ENCODE measurements at places on chromosomes 5 and 9.

- no peak for DNase-seq
Measured at GRCh38 chr5:155459889-155460500, 446.4 kb downstream of the KIF4B start.

DNA sequence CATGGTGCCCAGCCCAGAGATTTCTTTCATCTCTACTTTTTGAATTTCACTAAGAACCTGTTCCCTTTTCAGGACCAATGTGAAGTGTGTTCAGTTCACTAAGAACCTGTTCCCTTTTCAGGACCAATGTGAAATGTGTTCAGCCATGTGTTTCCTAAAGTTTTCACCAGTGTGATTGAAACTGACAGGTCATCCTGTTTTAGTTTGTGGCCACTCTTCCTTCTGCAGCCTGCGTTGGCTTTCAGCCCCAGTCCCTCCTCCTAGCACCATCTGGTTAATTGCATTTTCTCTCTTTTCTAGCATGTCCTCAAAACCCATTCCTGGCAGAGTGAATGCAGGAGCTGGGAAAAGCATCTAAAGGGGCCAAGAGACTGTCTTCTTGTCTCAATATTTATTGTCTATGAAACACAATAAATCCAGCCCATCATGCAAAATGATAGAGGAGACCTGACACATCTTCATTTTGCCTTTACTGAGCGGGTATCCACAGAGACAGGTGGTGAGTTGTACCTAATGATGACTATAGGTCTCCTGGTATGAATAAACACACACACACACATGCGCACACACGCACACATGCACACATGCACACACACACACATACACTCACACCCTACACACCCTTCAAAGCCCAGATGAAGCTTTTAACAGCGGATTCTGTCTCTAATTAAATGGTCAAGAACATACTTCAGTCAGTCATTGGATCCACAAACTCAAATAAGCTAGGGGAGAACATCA is 6.1 kb upstream of the PANK3 start:
- DNase-seq, result no peak

DNA sequence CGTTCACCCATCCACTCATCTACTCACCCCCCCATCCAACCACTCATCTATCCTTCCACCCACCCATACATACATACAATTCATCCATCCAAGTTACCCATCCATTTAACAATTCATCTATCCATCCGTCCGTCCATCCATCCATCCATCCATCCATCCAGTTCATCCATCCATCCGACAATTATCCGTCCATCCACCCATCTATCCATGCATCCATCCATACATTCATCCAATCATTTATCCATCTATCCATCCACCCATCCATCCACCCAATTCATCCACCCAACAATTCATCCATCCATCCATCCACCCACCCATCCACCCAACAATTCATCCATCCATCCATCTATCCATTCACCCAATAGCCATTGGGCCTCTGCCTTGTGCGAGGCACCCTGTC is 173.2 kb upstream of the MVB12B start:
- DNase-seq, result no peak

GRCh38 chr5:162248107-162248713 is 180.6 kb downstream of the GABRG2 start:
- no peak for DNase-seq

- DNase-seq, result no peak
Measured at GRCh38 chr5:93191035-93191817, 389.8 kb downstream of the NR2F1-AS1 start.

- DNase-seq, result no peak
Measured at GRCh38 chr9:8766096-8766495, 966.5 kb upstream of the DMAC1 start.

DNA sequence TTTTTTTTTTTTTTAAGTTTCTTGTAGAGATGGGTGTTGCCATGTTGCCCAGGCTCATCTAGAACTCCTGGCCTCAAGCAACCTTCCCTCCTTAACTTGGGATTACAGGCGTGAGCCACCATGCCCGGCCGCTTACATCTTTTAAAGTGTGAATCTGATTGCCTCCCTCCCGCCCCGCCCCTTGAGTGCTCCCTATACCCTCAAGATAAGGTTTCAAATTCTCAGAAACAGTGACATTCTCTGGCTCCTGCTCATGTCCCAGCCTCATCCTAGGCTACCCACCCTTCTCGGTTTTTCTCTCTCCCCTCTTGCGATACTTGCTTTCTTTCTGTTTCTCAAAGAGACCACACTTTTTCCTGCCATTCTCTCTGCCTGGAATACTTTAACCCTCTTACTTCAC is 12.4 kb downstream of the MORN5 start:
- no peak for DNase-seq

DNA sequence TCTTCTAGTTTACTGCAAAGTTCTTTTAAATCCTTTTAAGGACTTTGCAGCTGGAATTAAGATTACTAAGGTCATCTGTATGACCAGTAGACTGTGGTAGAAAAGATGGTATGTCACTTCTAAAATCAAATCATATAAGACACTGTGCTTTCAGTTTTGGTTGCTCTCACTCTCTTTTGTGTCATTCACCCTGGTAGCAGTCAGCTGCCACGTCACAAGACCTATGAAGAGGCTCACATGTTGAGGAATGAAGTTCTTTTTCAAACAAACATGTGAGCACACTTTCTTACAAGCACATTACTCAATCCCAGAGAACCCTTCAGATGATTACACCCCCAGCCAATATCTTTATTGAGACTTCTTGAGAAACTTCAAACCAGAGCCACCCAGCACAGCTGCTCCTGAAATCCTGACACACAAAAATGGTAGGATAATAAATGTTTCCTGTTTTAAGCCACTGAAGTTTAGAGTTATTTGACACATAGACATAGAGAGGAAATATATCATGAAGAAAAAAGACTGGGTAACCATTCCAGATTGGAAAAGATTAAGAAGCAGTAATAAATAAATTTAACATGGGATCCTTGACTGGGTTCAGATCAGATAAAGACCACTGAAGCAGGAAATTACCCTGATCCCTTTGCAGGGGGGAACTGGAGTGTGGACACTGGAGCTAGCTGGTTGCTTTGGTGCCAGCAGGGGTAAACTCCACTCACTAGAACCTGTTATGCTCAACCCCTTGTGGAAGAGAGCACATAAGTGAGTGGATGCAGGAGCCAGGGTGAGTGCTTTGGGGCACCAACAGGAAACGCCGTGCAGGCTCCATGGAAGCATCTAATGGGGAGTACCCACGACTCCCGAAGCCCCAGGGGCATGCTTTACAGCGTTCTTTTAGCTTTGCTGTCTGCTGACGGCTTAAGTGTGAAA is 64.1 kb downstream of the SLCO4C1 start:
- DNase-seq, result no peak

DNA sequence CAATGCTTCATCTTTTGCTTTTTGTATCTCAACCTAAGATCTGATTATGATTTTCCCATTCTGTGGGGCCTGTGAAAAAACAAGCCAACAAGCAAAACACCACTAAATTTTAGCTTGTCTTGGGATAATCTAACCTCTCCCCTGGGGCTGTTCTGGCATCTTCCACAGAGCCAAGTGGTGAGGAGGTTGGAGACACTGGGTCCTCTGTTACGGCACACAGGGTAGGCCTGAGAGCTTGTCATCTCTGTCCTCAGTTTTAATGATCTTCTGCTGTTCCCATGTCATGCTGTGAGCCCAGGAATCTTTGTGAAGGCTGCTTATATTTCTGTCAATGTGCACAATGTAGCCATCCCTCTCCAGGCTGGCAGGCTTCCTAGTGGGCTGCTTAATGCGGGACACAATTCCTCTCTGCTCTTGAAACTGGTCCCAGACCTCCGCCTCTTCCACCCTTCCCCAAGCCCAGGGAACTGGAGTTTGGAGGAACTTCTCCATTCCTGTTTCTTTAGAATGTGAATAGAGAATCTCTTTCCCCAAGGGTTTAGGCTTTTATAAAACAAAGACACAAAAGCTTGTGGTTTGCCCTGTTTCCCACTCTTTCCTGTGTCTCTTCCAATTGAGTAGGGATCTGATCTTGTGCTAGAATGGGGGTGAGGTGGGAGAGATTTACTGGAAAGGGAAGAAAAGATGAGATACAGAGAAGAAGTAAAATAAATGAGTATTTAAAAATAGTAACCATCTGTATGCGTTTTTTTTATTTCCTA is 30.9 kb upstream of the SEMA6A start:
- no peak for DNase-seq

DNA sequence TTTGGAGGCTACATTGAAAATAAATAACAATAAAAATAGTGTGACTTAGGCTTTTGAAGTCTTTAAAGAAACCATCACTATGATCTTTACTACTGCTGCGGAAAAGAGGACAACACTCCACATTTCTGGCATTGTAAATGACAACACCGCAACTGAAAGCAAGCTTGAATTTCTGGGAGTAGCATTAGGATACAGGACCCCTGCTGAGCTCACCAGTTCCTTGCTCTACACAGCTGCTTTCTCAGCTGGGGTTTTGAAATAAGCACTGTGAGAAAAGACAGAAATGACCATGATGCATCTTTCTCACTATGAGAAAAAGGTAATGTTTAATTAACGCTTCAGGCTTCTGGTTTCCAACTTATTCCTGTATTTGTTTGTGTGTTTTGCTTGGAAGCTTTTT is 168.0 kb downstream of the TAF11L14 start:
- no peak for DNase-seq

- no peak for DNase-seq
Measured at GRCh38 chr9:86546712-86547111, 192.5 kb upstream of the TUT7 start.

- DNase-seq, result no peak
Measured at GRCh38 chr5:80725446-80725845, 70.7 kb upstream of the DHFR start.

DNA sequence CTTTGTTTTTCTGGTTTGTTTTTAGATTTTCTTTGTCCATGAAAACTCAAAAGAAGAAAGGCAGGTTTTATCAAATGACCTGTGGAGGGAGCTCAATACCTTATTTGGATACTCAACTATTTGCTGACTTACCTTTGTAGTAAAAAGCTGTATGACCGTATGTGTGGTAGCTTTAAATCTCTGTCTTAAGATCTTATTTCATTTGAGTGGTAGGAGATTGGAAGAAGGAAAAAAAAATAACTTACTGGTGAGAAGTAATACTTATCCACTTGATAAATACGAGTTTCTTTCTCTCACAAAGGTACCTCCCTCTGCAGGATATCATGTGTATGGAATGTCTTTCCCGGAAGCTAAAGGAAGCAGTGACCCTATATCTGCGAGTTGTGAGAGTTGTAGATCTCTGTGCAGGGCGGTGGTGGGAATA is 15.0 kb downstream of the FBXO38 start:
- no peak for DNase-seq

GRCh38 chr9:105171589-105171988 is 72.9 kb upstream of the SLC44A1 start:
- DNase-seq, result no peak

DNA sequence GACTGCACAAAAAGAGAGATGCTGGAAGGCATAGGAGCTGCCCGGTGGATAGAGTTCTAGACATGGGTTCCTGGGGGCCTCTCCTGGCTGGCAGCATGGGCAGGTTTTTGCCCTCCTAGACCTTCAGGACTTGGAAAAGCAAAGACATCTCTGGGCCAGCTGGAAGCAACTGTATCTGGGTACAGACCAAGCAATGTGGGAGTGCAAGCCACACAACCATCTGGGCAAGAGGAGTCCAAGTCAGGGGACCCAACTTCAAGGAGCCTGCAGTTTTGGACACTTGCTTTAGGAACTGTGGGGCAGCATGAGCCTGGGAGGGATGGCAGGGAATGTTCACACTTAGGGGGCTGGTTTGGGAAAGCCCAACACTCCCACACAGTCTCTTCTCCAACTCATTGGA is 323.3 kb downstream of the GADD45G start:
- DNase-seq, result no peak

- no peak for DNase-seq
Measured at GRCh38 chr5:169592937-169593650, 9.5 kb downstream of the SPDL1 start.

DNA sequence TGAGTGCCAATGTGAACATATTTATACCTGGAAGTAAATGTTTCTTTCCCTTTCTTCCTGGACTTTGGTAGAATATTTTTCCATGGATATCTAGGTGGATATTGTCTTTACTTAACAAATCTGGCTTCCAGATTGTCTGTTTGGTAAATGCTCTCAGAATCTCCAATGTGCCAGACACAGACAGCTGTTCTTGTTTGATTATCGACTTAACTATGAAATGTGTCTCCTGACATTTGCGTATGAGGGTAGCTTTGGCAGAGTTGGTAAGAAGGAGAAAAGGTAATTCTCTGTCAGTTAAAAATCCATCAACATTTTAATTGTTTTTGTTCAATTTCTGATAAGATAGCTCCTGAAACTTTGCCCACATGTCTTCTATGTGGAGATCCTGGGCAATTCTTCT is 196.4 kb upstream of the NUDT12 start:
- DNase-seq, result no peak

GRCh38 chr5:4868140-4868735 is 271.9 kb upstream of the ADAMTS16 start:
- DNase-seq, result no peak

- no peak for DNase-seq
Measured at GRCh38 chr9:91664663-91665062, 241.0 kb upstream of the NFIL3 start.

DNA sequence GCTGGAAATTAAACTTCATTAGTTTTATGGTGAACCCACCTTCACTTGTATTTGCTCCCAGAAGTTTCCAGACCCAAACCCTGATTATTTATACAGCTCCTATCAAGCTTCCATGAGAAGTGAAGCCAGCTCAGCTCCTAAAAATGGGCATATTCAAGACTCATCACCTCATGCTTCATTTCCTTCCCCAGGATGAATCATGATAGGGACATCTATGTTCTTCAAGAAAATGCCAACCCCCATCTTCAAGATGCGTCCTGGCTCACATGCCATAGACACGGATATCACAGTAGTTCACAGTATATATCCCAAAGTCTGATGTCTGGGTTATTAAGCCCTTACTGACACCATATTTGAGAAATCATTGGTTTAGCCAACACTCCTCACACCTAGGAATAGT is 217.6 kb downstream of the NPR3 start:
- DNase-seq, result no peak

- DNase-seq, result no peak
Measured at GRCh38 chr5:73160239-73160671, 12.7 kb upstream of the TMEM174 start.

DNA sequence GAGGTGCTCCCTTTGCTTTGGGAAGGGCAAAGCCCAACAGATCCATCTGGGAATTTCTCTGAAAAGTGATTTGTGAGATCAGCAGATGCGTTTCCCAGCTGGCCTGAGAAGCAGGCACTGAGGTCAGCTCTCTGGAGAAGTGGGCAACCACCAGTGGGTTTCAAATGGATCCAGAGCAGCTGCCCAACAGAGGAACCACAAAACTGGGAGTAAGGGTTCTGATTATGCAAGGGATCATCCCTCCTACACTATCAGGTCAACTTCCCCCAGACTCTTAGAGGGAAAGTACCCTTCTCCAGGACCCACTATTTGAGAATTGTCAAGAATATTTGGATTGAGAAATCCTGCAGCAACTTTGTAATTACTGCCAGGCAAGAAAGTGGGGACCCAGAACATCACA is 21.7 kb downstream of the CCL28 start:
- no peak for DNase-seq

GRCh38 chr5:24353016-24353415 is 291.8 kb downstream of the CDH10 start:
- no peak for DNase-seq
